ENCODE measurements at places on chromosomes 12 and 14.

- no peak for DNase-seq
Measured at GRCh38 chr14:96693987-96694386, 103.2 kb upstream of the VRK1 start.

GRCh38 chr14:71328183-71328582 lies 420.9 kb downstream of the PCNX1 start:
- DNase-seq: no peak

DNA sequence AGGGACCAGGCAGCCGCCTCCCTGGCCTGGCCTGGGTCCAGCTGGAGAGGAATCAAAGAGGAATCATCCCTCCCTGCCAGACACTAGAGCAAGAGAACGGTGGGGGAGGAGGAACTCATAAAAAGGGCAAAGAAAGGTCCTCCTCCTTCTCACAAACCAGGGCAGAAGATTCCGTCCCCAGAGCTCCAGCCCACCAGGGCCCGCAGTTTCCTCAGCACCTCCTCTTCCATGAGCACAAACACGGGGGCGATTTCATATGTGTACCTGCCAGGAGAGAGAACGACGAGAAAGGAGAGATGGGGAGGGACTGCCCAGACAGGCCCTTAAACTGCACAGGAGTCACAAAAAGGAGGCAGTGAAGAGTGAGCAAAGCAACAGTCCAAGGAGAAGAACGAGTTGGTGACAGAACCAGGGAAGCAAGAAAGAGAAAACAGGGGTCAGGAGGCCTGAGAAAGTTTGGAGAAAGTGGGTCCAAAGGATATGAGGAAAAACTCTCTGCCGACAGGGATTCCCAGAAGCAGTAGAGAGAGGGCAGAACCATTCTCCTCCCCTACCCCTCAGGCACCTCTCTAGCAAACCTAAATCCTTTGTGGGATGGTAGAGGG lies 8.7 kb upstream of the ZNF740 start:
- DNase-seq: no peak

DNA sequence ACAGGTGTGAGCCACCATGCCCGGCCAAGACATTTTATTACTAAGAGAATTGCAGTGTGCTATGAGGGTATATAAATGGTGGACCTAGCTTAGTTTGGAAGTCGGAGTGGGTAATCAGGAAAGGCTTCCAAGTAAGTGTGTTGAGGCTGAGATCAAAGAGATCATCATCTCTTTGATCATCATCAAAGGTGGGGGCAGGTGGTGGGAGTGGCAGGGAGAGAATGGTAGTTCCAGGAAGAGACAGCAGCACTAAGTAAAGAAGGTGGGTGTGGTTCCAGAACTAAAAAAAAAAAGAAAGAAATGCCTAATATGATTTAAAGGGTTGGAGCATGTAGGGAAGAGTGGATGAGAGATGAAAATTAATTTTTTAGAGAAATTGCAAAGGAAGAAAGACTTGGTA lies 14.7 kb downstream of the SLC4A8 start:
- DNase-seq: no peak

DNA sequence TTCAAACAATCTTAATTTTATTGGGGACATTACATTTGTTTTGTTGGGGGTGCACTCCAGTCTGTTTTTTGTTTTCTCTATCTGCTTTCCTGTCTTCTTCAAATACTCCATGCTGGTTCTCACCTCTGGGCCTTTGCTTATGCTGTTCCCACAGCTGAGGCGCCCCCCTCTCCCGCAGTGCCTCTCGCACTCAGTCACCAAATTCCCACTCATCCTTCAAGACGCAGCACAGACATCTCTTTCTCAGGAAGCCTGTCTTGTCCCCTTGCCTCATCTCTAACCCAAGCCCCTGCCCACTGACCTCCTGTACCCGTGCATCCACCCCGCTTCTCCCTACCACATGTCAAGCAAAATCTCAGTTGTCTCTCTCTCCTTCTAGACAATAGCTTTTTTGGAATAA lies 43.7 kb upstream of the PRMT8 start:
- DNase-seq: no peak

Data from RCC 7860 (cell line).